Activated CD4-positive, alpha-beta T cell treated with anti-CD3 and anti-CD28 coated beads for 1 hour (primary cell): ENCODE measurements at places on chromosomes 5 and 9.

- DNase-seq: no peak
Observed at GRCh38 chr5:150313501-150313900, 10.8 kb upstream of the ARSI start.

- no peak for DNase-seq
Observed at GRCh38 chr5:53893626-53894025, 333.2 kb downstream of the NDUFS4 start.

GRCh38 chr5:37867654-37868053 is 27.8 kb upstream of the GDNF start:
- no peak for DNase-seq

GRCh38 chr9:34380511-34381315 is 4.0 kb upstream of the MYORG start:
- DNase-seq: peak; percentile 65

GRCh38 chr9:109250311-109250741 is 70.5 kb downstream of the EPB41L4B start:
- no peak for DNase-seq

DNA sequence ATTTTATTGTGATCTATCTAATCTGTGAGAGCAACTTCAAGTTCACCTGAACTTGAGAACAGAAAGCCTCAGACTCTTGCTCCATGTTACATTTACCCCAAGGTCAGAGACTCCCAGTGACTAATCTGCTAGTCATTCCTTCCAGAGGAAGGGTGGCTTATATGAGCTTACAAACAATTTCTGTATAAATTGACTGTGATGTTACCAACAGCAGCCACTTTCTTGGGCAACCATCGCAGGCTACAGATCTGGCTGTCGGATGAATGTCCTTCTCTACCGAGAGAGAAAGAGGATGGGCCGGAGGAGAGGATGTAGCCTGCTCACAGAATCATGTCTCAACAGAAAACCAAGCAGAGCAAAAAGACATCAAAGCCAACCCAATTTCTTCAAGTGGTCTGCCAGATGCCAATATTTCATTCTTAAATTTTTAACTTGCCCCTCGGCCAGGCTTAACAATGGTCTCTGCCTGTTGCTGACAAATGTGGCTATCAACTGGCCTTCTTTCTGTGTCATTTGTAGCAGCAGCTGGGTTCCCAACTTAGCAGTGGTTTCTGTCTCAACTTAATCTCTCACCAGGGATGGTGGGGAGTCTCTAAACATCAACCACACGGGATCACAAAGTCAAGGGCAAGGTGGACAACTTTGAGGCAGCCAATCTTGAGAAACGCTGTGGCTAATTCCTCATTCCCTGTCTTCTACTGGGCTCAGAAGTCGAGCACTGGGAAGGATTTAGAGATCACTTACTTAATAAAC is 81.3 kb downstream of the RAPGEF1 start:
- DNase-seq: no peak

- DNase-seq: no peak
Observed at GRCh38 chr9:116062206-116062550, 91.4 kb upstream of the PAPPA start.

DNA sequence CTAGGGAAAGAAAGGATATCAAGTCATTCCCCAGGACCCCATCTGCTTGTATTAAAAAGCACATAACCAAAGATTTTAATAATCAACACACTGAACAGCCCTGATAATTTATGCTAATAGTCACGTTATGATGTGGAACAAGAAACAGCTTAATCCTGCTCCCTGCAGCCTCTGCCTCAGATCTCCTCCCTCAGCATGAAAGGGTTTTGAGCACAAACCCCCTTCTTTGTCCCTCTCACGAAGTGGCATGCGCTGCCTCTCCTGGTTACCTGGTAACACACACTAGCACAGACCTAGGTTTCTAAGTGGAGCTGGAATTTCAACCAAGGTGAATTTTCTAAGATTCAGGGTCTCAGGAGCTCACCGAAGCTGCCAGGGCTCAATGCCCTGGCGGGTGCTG is 5.1 kb downstream of the IGFBPL1 start:
- DNase-seq: no peak

- no peak for DNase-seq
Observed at GRCh38 chr5:142491270-142491669, 166.4 kb upstream of the SPRY4 start.

GRCh38 chr5:147688656-147689356 is 93.7 kb downstream of the JAKMIP2 start:
- DNase-seq: no peak

GRCh38 chr9:89640361-89640760 is 35.5 kb downstream of the GADD45G start:
- DNase-seq: no peak

DNA sequence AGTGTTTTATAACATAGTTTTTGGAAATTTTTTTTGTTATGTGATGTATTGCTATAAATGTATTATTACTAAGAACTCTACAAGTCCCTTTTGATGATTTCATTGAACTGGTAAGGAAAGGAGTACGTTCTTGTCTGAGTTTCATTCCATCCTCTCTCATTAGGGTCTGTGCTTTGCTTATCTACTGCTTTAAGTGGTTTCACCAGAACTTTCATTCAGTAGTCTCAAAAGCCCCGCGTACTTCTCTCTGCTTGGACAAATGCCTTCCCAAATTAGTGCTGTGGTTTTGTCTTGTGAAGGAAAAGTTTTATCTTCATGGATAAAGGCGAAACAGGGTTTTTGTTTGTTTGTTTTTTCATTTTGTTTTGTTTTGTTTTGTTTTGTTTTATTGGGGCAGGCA is 469.8 kb upstream of the WWC1 start:
- no peak for DNase-seq

- no peak for DNase-seq
Observed at GRCh38 chr5:73387601-73388305, 60.8 kb downstream of the FOXD1 start.

DNA sequence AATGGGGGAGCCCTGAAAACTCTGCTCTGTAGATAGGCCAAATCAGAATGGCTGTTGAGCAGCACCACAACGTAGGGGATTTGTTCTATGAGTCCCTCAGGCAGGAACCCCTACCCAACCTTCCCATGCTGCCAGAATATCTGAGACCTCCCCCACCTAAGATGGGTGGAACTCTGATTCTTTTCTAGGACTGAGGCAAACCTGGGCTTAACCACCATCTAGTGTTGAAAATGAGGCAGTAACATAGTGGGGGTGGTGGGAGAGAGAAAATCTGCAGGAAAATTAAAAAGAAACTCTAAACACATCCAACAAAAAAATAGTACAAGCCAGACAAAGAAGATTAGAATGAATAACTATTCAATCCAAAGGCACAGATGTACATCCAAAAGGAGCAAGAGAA is 228.4 kb downstream of the ATPSCKMT start:
- no peak for DNase-seq

DNA sequence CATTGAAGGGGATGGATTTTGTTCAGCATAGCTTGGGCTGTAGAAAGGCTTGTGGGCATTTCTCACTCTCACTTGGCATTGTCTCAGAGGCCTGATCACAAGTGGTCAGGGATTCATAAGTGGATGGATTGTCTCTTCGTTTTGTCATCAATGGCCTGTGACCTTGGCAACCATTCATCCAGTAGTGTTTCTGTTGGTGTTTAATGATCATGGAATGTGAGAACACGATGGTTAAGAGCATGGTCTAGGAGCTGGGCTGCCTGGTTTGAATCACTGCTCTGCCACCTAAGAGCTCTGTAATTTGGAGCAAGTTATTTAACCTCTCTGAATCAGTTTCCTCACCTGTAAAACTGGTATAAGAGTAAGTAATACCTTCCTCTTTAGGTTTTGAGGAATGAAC is 430.1 kb upstream of the MEF2C start:
- DNase-seq: no peak
